Cerebellar nuclear complex (tissue), 1 donor: ENCODE measurements at places on chromosomes 4 and X.
A peak's percentile ranks its signal among the peaks of the same experiment; 100 is the strongest.

GRCh38 chr4:39721788-39722187 lies 23.9 kb downstream of the UBE2K start:
- no peak for DNase-seq

DNA sequence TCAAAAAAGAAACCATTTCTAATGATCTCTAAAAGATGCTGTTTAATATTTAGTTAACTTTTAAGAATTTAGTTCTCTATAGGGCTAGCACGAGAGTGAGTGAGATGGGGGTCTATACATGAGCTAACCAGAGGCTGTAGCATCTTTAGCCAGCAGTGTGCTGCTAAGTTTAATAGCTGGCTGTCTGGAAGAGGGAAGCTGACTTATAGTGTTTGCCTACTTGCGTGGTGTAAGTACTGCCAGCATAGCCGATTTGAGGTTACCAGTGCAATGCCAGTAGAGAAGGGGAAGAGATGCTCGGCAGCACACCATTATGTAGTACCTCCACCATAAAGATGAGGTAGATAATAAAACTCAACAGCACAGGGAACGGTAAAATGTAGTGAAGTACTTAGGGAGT lies 47.1 kb upstream of the TMEM131L start:
- DNase-seq = no peak

- no peak for DNase-seq
These were observed 485.4 kb downstream of the INPP4B start for GRCh38 chr4:142360657-142361056.

DNA sequence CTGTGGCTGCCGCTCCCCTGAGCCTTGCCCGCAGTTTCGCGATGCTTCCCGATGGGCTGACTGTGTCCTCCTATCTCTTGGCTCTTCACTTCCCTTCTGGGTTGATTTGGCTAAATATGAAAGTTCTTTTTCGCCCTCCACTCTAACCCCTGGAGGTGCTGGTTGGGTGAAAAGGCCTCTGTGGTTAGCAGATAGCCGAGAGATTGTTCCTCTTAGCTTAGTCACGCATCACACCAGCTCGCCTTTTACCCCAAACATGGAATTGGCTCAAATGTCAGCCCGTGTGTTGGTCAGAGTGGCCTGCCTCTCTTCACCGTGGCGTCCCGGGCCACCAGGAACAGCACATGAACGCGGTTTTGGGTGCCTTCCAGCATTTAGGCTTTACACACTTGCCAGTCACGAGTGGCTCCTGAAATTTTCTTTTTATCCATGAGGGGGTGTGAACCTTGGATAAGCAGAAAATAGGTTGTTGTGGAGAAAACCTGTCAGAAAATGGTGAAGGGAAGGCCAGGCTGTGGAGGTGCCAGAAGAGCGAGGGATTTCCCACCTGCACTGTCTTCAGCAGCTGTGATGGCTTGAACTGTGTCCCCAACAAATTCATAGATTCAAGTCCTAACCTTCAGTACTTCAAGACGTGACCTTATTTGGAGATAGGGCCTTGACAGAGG lies 8.9 kb downstream of the CLCN4 start:
- DNase-seq = no peak

DNA sequence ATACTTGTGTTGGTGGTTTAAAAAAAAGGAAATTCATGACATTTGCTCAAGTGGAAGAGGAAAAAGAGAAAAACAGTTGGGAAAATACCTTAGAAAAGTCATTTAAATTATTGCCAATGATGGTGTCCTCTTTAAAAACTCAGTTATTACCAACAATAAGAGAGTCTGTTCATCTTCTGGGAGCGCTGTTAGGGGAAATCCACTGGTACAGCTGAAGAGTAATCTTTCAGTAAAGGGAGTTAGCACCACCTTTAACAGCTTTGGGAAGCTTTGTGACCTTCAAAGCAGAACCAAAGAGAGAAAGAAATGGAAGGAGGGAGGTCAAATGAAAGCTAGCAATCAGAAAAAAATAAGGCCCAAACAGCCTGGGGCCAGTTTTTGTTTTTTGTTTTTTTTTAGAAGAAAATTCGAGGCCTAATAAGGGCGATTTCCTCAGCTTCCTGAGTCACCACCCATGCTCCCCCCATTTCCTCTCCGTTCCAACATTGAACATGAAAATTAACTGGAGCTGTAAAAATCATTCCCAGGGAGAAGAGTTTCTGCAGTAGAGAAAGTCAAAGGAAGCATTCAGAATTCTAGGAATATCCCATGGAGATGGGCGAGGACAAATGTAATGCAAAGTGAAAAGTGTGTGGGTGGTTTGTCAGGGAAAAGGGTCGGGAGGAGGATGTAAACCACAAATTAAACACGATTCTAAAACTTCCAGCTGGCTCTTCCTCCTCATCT lies 115.1 kb downstream of the SH3KBP1 start:
- no peak for DNase-seq

GRCh38 chrX:40081679-40082068 lies 16.1 kb downstream of the BCOR start:
- DNase-seq = no peak

- no peak for DNase-seq
These were observed 252.3 kb downstream of the PDHA2 start for GRCh38 chr4:96092151-96092705.

- DNase-seq = no peak
These were observed 114.0 kb upstream of the LDB2 start for GRCh38 chr4:17012451-17012850.

- no peak for DNase-seq
These were observed 58.0 kb upstream of the FRMPD4 start for GRCh38 chrX:12080265-12080664.

DNA sequence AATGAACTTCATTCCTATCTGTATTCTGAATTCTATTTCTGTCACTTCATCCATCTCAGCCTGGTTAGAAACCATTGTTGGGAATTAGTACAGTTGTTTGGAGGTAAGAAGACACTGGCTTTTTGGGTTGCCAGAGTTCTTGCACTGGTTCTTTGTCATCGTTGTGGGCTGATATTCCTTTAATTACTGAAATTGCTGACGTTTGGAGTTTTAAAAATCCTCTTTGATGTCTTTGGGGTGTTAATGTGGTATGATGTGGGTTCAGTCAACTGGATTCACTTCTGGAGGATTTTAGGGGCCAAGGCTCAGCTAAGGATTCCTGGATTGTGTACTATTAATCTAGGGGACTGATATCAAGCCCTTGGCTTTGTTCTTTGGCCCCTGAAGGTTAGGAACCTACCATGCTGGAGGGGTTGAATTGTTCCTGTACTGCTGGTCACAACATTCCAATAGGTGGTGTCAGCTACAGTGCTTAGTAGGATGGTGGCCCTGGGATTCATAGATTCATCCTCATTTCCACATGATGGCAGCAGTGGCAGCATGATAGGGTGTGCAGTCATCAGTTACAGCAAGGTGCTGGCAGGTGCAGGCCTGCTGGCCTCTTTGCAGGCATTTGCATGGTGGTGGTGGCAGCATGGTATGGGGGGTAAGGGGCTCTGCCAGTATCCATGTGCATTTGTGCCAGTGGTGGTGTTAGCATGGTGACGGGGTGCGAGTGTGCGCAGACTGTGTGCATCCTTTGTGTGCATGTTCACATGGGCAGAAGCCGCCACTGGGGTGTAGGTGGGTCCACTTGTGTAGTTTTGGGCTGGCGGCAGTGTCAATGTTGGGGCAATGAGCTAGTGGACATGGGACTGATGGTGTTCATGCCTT lies 301.3 kb downstream of the TEX13C start:
- no peak for DNase-seq

GRCh38 chrX:154010330-154011087 lies 9.2 kb downstream of the IRAK1 start:
- no peak for DNase-seq

DNA sequence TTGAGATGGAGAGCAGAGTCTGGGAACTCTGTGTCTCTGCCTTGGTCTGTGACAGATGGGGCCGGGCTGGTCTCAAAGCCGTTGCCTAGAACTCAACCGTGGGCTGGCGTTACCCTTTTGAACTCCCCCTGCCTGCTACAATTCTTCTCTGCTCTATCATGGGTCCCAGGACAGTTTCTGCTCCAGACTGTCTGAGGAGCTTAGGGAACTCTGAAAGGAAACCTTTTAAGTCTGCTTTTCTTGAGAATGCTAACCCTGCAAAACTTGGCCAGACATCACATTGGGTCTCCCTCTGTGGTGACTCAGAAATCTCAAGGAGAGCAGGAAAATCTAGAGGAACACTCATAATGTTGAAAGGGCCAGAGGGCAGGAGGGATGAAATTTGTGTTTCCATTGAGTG lies 240.6 kb downstream of the CBR4 start:
- DNase-seq = no peak

GRCh38 chr4:25951390-25951952 lies 37.5 kb downstream of the SMIM20 start:
- DNase-seq = no peak

GRCh38 chr4:56909086-56909894 lies 1.6 kb downstream of the REST start:
- no peak for DNase-seq

DNA sequence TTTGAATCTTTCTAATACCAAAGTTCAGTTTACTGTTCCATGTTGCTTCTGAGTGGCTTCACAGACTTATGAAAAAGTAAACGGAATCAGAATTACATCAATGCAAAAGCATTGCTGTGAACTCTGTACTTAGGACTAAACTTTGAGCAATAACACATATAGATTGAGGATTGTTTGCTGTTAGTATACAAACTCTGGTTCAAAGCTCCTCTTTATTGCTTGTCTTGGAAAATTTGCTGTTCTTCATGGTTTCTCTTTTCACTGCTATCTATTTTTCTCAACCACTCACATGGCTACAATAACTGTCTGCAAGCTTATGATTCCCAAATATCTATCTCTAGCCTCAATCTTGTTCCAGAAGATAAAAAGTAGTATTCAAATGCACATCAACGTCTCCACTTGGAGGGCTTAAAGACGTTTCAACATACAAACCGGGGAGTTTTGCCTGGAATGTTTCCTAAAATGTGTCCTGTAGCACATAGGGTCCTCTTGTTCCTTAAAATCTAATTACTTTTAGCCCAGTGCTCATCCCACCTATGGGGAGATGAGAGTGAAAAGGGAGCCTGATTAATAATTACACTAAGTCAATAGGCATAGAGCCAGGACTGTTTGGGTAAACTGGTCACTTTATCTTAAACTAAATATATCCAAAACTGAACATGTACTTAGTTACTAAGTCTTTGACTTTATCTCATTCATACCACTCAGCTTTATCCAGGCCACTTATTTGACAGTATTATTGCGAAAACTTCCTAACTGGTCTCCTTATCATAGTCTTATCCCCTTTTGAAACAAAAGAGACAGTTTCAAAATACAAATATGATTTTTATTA lies 3.6 kb upstream of the AFP start:
- no peak for DNase-seq

DNA sequence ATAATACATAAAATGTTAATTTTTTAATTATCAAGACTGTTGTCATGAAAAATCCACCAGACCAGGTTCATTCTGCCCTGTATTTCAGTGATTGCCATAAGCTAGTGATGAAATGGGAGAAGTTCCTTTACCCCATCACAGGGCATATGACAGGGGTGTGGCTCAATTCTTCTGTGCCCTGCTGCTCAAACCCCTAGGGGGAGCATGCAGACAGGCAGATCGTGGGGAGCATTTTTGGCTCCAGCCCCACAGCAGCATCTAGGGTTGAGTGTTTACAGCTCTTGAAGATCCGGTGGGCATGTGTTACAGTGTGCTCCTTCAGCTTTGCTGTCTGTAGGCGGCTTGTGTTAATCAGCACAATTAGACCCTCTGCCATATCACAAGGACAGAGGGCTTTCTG lies 700.7 kb downstream of the PCDH18 start:
- no peak for DNase-seq

- no peak for DNase-seq
These were observed 6.4 kb downstream of the SLBP start for GRCh38 chr4:1705732-1706131.

GRCh38 chr4:174460684-174461083 lies 61.6 kb downstream of the HPGD start:
- DNase-seq = no peak

GRCh38 chrX:154542723-154543424 lies 3.8 kb downstream of the G6PD start:
- DNase-seq = no peak

GRCh38 chr4:57544811-57545654 lies 434.8 kb upstream of the IGFBP7 start:
- DNase-seq = no peak

GRCh38 chrX:46447384-46447783 lies 97.8 kb downstream of the ZNF674 start:
- no peak for DNase-seq

DNA sequence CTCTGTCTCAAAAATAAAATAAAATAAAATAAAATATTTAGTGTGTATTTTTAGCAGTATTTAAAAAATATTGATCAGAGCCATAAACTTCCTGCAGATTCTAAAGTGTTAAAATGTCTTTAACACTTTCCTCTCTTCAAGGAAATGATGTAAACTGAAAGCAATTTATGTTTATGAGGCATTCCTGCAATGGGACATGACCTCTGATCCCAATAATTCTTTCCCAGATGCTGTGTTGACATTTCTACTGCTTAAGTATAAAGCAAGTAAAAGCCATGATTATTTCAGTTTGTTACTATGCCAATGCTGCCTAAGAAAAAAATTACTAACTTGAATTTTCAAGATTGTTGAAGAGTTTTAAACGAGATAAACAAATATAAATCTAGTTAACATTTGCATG lies 29.0 kb downstream of the COQ2 start:
- DNase-seq = no peak

DNA sequence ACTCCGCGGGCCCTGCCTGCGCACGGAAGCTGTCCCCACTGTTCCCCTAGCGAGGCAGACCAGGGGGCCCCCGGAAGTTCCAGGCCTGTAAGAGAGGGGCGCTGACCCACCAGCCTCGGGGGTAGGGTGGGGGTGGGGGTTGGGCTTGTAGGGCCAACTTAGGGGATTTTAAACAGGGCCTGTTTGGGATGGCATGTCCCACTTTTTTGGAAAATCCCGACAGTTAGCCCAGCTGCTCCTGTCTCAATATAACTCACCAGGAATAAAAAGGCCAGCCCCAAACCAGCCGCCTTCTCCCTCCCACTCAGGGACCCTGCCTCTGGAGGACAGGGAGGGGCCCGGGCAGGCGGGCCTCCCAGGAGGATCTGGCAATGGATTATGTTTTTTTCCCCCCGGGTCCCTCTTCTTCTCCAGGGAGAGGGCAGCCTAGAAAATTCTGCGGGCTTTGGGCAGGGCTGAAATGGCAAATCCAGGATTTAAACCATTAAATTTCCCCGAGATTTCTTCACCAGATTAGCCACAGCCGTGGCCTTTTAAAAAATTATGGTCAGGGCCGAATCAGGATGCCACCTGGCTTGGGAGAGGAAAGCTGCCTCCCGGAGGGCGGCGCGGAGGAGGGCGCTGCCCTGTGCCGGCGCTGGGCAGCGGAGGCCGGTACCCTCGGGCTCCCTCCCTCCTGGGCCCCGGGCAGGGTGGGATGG lies 957 bp downstream of the PPP2R2C start:
- no peak for DNase-seq

GRCh38 chr4:7964459-7964858 lies 24.8 kb upstream of the AFAP1 start:
- no peak for DNase-seq

DNA sequence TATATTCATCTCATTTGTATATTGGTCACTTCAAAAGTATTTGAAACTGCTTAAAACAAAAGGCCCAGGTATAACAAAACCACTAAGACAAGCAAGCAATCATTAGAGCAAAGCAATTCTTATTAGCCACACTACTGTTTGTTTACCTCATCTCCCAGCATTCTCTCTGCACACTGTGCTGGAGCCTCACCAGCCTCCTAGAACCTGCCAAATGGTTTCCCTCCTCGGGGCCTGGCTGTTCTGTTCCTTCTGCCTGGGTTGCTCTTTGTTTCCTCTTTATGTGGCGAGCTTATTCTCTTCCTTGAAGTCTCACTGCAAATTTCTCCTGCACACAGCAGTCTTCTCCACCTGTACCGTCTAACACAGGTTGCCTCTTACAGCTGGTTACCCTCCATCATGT lies 67.5 kb upstream of the MND1 start:
- peak; percentile 84 for DNase-seq

GRCh38 chr4:7192252-7193029 lies at the start of gene SORCS2:
TSS of gene SORCS2 (plus strand) at chr4:7192538.
- no peak for DNase-seq
